ENCODE measurements at places on chromosomes 11 and 22. TPM values are rescaled to one million over a fixed set of nuclear protein-coding genes. Genes with fewer than 3 reads are reported as not detected.

The FBXO3 gene
- 18.4 TPM for total RNA-seq

The OR8K3 gene
- not detected for total RNA-seq

The FOSL1 gene
- total RNA-seq = 9.5 TPM

The VPREB3 gene
- total RNA-seq = 0.52 TPM

The GRM5 gene
- not detected for total RNA-seq

The ATG13 gene
- 54.0 TPM for total RNA-seq

The OR4C16 gene
- total RNA-seq = not detected

The MYO18B gene
- 0.98 TPM for total RNA-seq

The UNC93B1 gene
- total RNA-seq = 23.6 TPM

The C11orf86 gene
- not detected for total RNA-seq

The MS4A8 gene
- total RNA-seq = not detected

The CARD10 gene
- total RNA-seq = 0.51 TPM

The XKR3 gene
- total RNA-seq = 0.14 TPM

The POU2AF3 gene
- total RNA-seq = not detected

The TMEM218 gene
- total RNA-seq = 10.1 TPM

The SAA4 gene
- not detected for total RNA-seq

The OR8G5 gene
- total RNA-seq = not detected

The WNT11 gene
- total RNA-seq = 1.5 TPM

The SLC37A2 gene
- total RNA-seq = 0.56 TPM

The SMIM35 gene
- total RNA-seq = not detected

The FXYD6 gene
- 0.31 TPM for total RNA-seq

The OR5A2 gene
- not detected for total RNA-seq

The IGLL1 gene
- total RNA-seq = not detected

The MS4A4E gene
- total RNA-seq = not detected

The ZP1 gene
- not detected for total RNA-seq

The OR8D1 gene
- total RNA-seq = not detected

The PHOX2A gene
- not detected for total RNA-seq

The CNIH2 gene
- 4.5 TPM for total RNA-seq

The RGL4 gene
- 49.7 TPM for total RNA-seq

The TRIM44 gene
- total RNA-seq = 17.5 TPM

Measured in activated naive CD4-positive, alpha-beta T cell treated with anti-CD3 and anti-CD28 coated beads, Interleukin-2, amount 50 U/mL, for 72 hours (primary cell).